ENCODE measurements at places on chromosomes 5 and 9.

DNA sequence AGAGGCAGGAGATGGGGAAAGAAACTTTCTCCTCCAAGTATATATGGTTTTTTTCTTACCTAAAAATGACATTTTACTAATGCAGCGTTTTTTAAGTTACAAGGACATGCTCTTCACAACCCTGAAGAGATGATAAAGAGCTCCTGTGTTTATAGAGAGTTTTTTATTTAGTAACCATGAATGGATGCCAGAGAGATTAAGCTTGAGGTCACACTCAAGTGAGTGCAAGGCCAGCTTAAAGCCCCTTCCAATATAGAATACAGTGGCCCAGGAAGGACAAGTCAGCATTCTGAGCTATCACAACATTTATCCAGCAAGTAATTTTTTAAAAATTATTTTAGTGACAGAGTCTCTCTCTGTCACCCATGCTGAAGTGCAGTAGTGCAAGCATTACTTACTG is 6.7 kb upstream of the HAVCR2 start:
- no peak for DNase-seq

DNA sequence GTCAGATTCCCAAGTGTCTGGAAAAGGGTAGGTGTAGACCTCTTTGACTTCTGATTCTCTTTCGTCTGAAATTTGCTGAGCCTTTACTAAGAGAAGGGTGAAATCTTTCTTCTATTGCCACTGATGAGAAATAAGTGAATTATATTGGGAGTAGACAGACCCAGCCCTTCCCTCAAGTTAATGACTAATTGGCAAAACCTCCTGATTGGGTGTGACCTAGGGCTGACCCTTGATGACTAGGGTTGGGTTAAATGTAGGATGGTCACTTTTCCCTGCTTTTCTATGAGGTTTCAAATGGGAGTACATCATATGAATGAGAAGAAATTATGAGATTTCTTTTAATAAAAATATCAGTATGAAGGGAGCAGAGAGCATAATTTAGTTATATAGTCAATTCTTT is 73.4 kb upstream of the C5orf46 start:
- DNase-seq = no peak

DNA sequence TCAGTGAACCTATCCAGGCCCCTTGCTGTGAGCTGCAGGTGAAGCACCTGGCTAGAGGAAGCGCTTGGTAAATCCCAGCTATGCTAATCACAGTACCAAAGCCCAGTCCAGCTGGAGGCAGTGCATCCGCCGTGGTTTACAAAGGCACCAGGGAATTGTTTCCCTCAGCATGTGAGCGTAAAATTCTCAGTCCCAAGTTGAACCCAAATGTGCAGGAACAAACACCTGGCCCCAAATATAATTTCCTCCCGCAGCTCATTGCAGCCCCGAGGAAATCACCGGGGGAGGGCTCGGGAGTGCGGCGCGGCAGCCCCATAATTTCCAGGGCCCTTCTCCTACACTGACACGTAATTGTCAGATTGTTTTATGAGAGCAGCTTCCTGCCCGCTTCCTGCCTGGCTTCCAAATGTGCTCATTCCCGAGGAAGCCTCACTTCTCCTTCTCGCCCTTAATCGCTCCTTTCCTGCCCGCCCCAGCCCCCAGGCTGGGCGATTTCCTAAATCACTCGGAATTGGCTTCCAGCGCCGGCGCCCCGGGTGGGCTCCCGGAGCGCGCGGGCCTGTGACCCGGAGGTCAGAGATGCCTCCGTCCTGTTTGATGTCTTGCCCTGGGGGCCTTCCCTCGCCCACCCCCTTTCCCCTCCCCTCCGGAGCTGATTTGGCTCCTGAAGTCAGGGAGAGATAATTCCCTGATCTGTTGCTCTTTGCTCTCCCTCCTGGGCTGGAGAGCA is 134.4 kb downstream of the FGF1 start:
- DNase-seq = no peak

DNA sequence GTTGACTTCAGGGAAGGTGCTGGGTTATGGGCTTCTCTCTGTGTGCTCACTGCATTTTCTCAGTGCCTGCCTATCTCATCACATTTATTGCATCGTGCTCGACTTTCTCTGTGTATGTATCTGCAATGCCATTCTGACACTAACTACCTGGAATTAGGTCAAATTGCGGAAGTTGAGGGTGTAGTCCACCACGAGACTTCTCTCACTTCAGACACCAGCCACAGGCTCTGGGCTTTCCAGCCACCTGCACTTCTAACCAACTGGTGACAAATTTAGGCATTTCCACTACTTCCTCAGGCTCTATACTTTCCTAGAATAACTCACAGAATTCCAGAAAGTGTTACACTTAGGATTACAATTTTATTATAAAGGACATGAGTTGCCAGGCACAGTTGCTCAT is 188.6 kb upstream of the ZNF608 start:
- no peak for DNase-seq

DNA sequence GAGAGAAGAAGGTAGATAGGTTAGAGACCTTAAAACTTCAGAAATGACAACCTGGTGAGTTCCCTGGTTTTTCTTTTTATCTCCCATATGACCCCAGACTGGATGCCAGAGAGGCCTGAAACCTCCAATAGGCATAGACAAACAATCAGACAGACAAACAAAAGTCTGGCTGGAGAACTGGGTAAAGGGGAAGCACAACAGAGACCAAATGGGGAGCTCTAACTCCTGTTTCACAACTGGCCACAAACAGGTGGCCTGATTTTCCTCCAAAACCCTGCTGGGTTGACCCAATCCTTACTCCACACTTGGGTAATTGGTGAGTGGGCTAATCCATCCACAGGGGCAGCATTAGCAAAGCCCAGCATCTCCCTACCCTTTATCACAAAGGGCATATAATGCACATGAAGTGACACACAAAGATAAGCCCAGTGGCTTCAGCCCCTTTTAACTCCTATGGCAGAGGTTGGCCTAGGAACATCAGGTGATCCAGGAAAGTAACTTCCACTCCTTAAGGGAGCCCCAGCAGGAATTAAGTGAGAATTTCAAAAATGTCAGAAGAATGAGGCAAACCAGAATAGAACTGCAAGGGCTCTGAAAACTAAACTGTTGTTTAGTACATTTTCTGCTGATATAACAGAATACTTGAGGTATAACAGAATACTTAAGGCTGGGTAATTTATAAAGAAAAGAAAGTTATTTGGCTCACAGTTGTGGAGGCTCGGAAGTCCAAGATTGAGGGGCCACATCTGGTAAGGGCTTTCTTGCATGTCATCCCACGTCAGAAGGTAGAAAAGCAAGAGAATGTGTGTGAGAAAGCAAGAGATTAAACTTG is 60.9 kb upstream of the ROR2 start:
- DNase-seq = no peak

DNA sequence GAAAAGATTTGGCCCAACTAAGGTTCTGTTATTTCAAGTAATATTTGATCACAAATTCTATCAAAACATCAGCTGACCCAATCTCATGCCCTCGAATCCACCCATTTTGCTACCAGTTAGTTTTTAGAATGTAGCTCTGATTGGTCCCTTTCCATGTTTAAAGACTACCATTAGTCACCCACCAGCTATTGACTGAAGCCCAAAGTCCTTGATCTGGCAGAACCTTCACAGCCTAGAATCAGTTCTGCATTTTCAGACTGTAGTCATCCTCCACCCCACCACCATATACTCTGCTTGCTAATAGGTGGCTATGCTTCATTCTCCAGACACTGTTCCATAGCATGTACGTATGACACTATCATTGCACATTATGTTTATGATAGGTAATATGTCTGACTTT is 182.2 kb upstream of the TARS1 start:
- DNase-seq = no peak

DNA sequence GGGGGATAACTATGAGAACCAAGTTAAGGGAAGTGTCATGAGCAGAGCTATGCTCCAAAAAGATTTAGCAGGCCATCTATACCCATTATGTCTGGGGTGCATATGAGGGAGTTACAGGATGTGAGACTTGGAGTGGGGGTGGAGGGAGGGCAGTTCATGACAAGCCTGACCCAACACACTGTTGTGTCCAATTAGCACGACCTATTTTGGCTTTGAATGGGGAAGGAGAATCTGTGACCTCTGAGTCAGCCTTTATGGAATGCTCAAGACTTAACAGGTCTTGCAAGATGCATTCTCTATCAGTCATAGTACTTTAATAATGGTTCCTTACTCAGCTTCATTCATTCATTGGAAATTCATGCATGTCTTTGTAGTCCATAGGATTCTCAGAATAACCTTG is 71.7 kb downstream of the GRIA1 start:
- peak; percentile 10 for DNase-seq

- peak; percentile 27 for DNase-seq
Measured at GRCh38 chr9:16542290-16542689, 328.2 kb downstream of the BNC2 start.

- no peak for DNase-seq
Measured at GRCh38 chr5:86964889-86965288, 302.8 kb upstream of the RASA1 start.

DNA sequence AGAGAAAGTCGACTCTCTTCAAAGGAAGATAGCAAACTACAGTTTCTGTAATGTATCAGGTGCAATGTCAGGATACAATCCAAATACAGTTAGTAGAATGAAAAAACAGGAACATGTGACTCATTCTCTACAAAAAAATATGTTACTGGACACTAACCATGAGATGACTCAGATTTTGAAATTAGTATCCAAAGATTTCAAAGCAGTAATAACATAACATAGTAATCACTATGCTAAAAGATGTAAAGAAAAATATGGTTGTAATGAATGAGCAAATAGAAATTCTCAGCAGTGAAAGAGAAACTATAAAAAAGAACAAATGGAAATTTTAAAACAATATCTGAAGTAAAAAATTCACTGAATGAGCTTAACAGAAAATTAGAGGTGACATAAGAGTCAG is 42.3 kb downstream of the SHOC1 start:
- DNase-seq = no peak

GRCh38 chr5:164636456-164636855 is 1131.0 kb downstream of the MAT2B start:
- DNase-seq = no peak

DNA sequence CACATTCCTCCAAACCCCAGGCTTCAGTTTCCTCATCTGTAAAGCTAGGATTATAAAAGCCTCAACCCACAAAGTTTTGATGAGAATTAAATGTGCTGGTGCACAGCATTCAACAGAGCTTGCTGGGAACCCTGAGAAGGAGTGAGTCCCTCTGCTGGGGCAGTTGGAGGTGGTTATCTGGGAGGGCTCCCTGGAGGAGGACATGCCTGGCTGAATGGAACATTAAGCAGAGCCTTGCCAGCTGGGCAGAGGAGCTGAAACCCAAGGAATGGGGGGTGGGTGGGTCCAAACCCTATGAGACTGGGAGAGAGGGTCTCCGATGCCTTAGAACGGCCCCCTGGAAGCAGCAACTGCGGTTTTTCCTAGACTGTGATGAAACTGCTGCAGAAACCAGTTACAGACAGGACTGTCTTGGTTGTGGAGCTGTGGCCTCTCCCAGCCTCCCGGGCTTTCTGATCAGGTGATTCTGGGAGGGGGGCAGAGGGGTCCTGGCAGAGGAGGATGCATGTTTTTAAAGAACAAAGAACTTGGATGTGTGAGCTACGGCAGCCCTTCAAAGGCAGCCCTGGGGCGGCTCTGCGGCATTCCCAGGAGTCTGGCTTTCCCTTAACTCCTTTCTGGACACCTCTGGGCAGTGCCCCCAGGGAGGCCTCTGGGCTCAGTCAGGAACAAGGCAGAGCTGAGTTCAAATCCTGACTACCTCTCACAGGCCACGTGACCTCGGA is 20.8 kb downstream of the FIBCD1 start:
- DNase-seq = no peak

DNA sequence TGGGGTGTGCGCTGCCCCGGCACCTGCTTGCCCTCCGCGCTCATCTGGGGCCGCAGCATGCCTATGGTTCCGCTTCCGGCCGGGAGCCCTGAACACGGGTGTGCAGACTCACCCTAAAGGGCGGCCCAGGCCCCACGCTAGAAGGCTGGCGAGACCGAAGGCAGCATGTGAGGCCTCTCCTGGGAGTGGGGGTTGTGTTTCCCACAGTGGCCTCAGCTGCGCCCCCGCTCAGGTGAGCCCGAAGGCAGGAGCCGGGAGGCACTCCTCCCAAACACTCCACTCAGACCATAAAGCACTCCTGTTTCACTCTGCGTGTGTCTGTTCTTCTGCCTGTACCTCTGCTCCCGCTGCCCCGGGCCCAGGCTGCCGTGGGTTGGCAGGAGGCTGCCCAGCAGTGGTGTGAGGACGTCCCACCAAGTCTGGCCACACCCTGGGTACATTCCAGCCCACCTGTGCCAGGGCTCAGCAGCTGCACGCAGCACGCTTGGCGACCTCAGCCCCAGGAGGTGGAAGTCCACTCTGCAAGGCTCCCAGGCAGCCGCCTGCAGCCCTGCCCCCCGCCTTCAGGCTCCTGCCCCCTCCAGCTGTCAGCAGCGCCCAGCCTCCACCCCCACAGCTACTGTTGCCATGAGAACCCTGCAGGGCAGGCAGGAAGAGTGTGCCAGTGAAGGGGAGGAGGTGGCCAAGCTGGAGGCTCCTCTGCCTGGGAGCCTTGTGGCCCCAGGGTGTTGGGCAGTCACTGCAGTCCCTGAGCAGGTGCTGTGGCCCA is 1.2 kb upstream of the AJM1 start:
- peak; percentile 84 for DNase-seq

DNA sequence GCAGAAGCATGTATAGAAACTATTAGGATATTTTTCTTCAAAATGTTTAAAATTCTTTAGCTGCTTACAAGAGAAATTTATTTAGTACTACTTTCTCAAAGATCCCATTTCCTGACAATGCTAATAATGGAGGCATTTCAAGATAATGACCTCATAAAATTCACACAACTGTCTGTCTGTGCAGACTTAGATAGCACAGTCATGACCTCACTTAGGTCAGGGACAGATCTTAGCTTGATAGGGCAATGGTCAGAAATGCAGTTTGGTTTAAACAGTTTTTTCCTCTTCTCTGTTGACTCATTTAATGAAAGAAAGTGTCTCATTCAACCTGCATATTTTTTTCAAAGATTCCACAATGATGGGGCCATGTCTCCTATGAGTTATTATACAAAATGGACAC is 128.4 kb downstream of the GRIA1 start:
- DNase-seq = peak; percentile 11

DNA sequence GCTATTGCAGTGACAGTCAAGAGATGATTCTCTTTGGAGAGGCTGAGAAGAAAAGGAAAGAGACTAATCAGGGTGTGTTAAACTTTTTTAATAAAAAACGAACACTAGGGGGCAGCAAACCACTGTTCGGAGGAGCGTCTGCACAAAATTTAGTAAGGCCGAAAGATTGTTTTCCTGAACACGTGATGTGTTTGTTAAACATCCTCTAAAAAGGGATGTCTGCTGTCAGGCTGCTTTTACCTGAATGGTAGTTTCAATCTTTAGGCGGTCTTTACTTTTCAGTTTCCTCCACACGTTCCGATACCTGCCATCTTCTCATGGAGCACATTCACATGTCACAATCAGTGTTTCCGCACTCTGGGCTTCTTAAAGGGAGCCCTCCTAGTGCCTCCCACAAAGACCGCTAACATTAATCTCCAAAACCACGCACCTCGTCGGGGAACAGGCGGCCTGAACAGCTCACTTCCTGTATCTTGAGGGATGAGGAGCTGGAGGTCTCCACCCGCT is 125.2 kb downstream of the GPBP1 start:
- peak; percentile 40 for DNase-seq

DNA sequence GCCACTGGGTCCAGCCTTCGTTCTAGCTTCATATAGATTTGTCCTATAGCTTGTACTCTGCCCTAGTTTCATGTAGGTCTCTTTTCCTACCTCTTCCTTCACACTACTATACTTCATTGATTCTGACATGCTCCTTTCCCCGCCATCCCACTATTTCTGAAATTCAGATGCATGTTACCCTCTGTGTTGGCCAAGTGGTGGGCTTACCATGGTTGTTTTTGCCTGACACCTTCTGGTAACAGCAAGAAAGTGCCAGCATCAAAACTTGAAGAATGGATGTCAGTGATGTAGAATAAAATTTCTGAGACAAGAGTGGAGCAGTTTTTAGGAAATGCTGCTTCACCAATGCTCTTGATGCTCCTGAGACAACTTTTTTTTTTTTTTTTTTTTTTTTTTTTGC is 19.5 kb upstream of the SERINC5 start:
- no peak for DNase-seq

All from RCC 7860 (cell line).